ENCODE measurements at places on chromosomes 6 and 20.

DNA sequence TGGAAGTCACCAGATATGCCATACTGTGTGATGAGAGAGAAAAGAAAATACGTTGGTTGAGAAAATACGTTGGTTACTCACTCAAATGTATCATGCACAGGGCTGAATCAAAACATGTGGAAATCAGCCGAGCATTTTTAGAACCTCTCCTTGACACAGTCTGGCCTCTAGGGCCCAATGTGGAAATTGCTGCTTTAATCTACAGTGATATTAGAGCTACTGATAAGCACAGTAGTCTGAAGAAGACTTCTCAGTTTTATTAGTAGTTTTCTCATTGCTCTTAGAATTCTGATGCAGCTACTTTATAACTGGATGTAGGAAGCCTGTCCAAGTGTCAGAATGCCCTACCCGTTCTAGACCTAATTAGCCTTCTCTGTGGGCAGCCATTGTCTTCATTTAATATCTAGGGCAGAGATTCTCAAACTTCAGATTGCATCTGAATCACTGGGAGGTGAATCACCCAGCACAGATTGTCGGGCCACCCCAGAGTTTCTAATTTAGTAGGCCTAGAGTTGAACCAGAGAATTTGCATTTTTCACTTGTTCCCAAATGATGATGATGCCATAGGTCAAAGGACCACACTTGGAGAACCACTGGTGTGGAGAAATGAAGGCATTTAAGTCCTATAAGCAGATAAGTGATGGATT is 229.1 kb downstream of the PLCB1 start:
- DNase-seq = no peak

- DNase-seq = no peak
Measured at GRCh38 chr20:62952373-62952967, at the start of gene SLC17A9. TSS of gene SLC17A9 (plus strand) at chr20:62952709. CDS start at chr20:62952831, 122 bp downstream.

DNA sequence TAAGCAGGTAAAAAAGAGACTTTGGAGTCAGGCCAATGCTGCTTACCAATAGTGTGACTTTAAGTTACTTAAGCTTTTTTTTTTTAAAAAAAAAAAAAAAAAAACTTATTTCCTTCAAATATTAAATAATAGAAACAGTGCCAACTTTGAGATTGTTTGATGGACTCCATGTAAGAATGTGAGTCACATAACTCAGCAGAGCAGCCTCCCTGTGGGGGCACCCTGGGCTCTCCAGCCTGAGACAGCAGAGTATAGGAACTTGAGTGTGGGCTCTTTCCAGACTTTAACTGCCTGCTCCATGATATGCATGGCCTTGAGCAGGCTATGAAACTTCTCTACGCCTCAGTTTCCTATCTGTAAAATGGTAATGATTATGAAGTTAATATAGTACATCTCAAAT is 113.3 kb upstream of the SAMD5 start:
- no peak for DNase-seq

DNA sequence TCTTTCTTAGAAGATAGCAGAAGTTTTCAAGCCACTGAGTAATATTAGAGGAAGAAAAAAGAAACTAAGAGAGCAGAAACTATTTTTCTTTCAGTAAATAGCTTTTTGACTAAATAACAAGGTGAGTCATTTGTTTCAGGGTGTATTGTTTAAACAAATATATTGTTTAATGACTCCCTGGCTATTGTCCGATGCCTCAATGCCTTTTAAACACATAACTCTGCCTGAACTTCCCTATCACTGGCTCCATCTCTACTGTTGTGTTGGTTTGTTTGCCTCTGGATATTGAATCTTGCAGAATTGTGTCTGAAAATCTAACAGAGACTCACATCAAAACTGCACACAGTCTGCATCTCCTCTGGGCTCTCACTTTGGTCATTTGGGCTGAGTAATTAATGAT is 19.6 kb upstream of the CLIC5 start:
- no peak for DNase-seq

DNA sequence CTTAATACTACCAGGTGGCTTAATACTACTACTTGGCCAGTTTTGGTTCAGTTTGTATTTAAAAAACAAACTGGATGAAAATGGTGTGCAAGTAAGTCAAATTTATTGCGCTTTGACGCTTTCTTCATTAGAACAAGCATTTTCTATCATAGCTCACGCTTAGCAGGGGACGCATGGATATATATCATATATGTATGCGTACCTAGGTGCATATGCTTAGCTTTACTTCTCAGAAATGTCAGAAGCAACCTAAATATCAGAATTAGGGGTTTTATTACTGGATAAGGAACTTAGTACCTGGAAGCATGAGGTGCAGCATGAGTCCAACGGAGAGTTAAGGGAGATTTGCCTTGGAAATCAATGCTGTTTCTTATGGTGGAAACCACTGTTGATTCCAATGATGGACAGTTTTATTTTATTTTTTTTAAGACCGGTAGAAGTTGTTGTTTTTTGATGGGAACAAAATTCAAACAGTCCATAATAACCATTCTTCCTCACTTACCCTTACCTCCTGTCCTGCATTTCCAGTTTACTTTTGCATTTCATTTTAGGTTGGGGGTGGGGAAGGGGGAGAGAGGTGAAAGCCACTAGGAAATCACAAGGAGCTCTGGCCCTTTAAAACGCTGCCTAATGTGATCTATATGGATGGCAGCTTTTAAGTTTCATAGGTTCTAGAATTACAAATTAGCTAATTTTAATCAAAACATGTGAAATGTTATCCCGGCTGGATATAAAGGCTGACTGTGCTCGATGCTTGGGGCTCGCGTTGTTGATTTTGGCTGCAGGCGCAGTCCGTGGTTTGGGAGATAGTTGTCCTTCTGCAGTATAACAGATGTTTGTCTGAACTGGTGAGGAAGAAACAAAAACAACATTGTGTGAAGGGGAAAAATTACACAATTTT is 2.1 kb downstream of the SOBP start:
- DNase-seq = no peak

- DNase-seq = no peak
Measured at GRCh38 chr6:99353126-99353525, 3.7 kb upstream of the FAXC start.

DNA sequence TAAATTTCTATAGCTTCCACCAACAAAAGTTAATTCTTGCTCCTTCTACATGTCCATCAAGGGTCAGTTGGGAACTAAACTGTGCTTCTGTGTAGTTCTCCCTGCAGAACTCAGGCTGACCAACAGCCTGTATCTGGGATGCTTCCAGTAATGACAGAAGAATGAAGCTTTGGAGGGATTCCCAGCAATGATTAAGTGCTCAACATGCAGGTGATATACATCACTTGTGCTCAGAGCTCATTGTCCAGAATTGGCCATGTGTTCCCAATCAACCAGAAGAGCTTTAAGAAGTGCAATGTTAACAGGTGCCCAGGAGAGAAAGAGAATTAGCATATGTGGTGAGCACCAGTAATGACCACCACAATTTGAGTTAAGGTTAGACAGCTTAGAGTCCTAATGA is 37.4 kb upstream of the SNRPB2 start:
- DNase-seq = no peak

DNA sequence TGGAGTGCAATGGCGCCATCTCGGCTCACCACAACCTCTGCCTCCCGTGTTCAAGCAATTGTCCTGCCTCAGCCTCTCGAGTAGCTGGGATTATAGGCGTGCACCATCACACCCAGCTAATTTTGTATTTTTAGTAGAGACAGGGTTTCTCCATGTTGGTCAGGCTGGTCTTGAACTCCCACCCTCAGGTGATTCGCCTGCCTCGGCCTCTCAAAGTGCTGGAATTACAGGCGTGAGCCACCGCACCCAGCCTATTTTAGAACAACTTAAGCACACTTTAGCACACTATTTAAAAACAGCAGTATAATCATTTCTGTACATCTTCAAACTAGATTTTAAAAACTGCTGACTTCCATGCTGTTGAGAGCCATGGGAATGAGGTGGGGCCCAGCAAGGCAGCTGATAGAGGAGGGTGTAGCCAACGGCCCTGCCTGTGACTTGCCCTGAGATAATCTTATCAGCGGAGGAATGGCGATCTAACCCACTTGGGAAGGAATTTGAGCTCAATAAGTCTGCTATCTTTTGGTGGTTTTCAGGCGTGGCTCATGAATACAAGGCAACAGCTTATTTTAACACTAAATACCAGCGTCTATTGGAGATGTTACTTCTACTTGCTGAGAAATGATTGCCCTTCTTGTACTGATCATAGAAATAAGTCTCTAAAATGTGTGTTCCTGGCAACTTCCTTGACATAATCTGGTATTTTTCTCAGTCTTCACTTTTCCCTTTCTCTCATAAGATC is 12.1 kb downstream of the ZDHHC14 start:
- DNase-seq = no peak

DNA sequence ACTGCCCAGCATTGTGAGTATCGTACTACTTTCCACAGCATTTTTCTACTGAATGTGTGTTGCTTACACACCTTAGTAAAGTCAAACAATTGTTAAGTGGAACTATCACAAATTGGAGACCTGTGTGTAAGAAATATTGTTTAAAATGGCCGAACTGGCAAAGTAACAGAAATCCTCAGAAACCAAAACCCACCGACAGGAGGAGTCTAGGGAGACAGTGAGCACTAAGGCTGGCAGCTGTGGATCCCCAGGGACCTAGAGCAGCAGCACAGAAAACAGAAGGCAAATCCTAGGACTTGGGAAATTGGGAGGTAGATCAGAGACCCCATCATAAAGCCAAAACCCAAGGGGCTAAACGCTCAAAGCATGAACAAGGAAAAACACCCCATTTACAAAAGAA is 69.9 kb downstream of the SESN1 start:
- DNase-seq = no peak

DNA sequence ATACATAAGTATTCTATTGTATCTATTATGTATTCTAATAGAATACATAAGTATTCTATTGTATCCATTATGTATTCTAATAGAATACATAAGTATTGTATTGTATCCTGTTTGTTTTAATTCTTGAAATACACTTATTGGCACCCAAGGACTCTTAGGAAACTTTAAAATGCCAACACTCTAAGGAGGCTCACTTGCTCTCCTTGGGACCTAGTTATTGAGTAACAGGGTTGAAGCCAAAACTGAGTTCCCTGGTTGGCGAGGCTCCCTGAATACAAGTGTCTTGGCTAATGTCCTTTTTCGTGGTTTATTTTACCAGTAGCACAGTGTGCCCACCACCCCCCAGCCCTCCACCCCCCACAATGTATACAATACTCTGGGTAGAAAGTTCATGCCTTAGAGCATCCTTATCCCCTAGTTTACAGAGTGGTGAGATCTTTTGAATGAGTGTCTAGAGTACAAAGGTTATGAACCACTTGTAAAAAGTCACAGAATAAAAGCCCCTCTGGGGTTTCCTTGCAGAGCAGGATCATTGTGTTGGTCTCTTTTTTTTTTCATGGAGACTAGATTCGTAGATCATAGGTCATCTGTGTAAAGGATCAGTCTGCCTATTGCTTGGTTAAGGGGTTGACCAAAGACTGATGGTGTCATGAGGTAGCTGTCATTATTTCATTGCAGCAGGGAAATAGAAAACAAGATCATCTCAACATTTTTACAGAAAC is 32.5 kb upstream of the PRDM1 start:
- no peak for DNase-seq

DNA sequence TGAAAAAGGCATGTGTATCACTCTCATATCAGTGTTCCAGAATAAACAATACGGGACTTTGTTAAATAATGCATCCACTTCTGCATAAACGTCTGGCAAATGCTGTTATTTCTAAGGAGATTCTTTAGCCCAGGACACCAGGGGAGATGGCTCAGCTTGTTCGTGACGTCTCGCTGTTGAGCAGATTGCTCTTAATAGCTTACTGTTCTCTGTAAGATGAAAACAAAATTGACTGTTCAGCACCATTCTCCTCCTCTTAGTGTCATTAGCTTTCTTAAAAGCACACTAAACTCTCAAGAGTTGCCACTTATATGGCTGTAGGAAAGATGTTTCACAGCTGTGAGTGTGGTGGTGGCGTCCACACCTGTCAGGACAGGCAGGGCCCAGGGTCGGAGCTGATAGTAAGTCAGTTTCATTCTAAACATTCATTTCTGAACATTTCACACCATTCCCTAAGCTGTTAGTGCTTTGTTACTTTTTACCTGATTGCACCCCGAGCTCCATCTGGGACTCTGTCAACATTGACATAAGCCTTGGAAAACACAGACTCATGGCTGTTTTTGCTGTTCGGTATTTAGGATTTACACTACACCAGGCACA is 132.1 kb downstream of the ZDHHC14 start:
- DNase-seq = peak; percentile 56

DNA sequence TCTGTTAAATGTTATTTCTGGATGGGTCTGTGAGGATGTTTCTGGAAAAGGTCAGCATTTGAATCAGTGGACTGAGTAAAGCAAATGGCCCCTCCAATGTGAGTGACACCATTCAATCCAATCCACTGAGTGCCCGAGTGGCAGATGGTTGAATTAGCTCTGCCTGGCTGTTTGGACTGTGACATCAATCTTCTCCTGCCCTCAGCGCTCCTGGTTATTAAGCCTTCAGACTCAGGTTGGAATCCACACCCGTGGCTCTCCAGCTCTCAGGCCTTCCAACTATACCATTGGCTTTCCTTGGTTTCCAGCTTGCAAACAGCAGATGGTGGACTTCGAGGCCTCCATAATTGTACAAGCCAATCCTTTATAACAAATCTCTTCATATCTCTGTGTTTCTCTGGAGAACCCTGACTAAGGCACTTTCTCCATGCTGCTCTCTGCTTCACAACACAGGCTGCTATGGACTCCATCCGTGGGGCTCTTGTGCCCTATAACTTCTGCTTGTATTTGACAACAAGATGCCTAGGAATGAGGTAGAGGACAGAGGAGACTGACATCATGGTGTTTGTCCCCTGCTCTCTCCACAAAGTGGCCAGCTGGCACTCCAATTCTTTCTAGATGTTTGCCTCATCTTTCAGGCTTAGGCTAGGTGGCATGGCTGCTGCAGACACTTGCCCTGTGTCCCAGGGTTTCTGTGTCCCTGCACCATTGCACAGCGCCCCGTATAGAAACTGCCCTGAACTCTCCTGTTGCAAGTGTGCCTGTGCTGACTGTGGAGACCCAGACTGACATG is 4.8 kb upstream of the CSTL1 start:
- no peak for DNase-seq

GRCh38 chr6:64553249-64553786 is 917.7 kb downstream of the PHF3 start:
- DNase-seq = peak; percentile 60

DNA sequence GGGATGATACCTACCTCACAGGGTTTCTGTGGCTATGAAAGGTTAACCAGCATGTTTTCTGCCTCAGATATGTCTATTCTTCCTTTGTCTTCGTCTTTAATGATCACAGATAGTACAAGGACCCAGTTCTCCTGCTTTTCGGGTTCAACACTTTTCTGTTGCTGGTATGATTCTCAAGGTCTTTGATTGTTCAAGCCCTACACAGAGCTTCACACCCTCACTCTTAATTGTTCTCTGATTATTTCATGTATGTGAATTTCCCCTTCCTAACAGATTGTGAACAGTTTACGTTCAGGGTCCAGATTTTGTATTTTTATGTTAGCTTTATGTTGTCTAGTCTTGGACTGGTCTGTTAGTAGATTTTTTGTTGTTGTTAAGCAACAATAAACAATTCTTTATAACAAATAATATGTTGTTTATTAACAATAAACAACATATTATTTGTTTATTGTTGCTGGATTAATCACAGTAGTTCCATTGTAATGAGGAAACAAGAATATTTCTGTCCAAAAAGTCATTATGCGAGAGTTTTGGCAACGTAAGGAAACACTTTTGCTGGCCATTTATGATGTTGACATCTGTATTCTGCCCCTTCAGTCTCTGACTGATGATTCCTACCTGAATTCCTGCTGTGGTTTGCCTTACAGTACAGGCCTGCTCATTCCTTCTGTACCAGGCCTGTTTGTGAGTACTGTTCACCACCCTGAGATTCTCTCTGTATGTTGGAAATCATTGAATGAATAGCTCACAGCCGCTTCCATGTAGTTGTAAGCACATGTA is 27.2 kb upstream of the TULP4 start:
- no peak for DNase-seq

GRCh38 chr6:87407561-87407900 is 241 bp upstream of the CFAP206 start:
- no peak for DNase-seq
